H9 (cell line): ENCODE measurements at places on chromosomes 1 and 21.

GRCh38 chr1:15799004-15799867, 8.2 kb downstream of the UQCRHL start:
- peak; percentile 66 for DNase-seq

DNA sequence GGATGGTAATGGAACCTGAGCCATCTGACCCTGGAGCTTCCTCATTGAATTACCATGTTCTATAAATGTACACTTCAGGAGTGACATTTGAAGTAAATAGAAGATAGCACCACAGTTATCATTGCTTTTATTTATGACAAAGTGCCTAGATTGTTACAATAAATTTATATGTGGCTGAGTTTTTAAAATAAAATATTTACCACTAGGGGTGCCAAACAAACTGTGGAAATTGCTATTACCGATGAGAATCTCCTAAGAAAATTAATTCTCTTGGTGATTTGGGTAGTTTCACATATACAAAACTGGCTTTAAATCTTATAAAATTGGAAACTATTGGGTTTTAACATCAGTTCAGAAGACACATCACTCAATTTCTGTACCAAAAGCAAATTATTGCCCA, 1.4 kb upstream of the TNR start:
- no peak for DNase-seq

DNA sequence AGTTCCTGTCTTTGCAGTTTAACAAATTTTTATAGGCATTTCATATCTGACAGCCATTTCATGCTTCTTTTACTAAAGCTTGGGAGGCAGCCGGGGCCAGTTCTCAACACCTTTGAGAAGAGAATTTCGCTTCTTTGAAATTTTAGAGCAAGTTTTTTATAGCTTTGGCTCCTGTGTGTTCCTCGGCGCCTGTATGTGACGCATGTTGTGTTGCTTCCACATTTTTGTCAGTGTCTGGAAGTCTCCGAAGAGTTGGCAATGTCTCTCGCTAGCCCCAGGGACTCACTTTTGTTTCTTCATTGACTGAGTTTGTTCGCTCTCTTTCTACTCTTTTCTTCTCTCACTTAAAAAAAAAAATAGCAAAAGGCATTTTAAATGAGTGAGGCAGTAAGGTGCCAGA, 386.9 kb upstream of the PLXNA2 start:
- no peak for DNase-seq

DNA sequence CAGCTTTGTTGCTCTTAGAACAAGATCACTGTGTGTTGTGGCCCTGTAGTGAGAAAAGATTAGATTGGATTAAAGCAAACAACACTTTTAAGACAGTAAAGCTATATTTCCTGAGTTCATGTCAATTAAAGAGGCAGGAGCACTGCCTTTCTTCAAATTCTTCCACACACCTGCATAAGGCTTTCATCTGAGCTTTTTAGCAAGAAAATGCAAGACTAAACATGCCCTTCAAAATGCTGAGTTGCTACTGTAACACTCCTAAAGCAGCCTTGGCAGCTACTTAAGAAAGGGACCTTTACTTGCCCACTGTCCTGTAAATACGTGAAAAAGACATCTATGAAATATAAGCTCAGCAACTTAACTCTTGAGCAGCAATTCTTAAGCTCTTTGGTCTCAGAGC, 11.8 kb downstream of the DPH5 start:
- DNase-seq: no peak

DNA sequence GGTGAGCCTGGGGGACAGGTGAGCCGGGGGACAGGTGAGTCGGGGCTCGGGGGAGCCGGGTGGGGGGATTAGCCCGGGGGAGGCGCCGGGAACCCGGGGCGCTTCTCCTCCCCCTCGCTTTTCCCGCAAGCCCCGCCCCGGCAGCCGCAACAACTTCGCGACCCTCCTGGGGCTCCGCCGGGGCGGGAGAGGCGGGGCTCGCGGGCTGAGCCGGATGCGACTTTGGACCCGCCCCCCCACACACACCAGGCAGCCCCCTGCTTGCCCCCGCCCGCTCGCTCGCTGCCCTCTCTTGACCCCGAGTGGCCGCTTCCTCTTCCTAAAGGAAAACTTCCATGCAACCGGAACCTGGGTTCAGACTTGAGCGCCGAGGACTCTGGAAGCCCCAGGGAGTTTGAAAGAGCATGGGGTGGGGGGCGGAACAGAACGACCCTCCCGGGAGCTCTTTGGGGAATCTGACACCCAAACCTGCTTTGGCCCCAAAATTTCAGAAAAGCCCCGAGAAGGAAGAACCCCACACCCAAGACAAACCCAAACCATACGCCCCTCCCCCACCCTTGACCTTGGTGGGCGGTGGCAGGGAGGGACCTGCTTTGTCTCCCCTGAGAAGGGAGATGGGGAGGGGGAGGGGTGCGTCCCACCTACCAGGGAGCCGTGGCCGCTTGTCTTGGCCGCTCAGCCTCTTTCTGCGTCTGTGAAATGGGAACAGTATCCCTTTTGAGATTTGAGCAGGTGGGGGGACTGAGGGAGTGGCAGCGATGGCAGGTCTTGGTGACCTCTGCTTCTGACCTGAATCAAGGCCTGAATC, 550 bp downstream of the ARHGEF16 start:
- peak; percentile 85 for DNase-seq

GRCh38 chr1:206004826-206005225, 1.6 kb upstream of the RAB7B start:
- no peak for DNase-seq

- DNase-seq: no peak
These were observed 285.3 kb upstream of the C1orf105 start for GRCh38 chr1:172135076-172135672.

- no peak for DNase-seq
These were observed 868.5 kb downstream of the BRINP3 start for GRCh38 chr1:189609167-189609566.

DNA sequence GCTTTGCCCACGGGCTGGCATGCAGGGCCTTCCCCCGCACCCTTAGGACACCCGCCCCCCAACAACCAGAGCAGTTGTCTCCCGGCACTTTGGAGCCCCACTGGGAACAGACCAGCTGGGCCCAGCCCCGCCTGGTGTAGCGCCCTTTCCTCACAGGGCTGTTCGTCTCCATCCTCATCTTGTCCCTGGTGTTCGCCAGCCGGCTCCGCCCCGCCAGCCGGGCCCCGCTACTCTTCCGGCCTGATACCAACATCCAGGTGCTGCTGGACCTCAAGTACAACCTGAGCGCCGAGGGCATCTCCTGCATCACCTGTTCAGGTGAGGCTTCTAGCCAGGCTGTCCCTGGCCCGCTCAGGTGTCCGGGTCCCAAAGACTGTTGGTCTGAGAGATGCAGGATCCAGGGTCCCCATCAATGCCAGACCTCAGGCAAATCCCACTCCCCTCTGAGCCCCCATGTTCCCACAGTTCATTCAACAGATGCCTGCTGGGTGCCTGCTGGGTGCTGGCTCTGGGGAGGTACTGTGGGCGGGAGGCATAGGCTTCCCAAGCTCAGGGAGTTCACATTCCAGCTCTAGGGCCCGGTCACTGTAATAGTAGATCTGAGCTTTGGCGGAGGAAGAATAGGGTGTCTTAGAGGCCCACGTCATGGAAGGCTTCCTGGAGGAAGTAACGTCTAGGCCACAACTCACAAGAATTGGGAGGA, 41.7 kb downstream of the DISP3 start:
- no peak for DNase-seq

DNA sequence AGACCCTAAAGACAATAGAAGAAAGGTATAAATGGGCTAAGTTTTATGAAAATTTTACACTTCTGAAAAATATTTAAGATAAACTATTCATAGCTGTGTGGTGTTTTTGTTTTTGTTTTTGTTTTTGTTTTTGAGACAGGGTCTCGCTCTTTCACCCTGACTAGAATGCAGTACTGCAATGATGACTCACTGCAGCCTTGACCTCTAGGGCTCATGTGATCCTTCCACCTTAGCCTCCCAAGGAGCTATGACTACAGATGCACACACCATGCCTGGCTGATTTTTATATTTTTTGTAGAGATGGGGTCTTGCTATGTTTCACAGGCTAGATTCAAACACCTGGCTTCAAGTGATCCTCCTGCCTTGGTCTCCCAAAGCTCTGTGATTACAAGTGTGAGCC, 66.6 kb downstream of the PUM1 start:
- no peak for DNase-seq

DNA sequence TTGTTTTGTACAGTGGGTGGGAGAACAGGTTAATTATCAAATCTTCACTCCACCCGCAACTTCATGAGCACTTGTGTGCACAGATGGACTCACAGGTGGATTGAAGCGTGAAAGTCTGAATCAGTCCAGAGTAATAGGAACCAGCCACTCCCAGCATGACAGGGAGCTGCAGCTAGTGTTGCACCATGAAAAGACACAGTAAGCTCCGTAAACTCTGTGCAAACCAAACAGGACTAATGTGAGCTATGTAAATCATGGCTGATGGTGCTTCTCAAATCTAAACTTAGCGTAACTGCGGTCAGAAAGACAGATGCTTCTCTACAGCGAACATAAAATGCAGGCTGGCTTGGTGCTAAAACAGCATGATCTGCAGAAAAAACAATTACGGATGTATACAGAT, 114.4 kb downstream of the CENPF start:
- no peak for DNase-seq

DNA sequence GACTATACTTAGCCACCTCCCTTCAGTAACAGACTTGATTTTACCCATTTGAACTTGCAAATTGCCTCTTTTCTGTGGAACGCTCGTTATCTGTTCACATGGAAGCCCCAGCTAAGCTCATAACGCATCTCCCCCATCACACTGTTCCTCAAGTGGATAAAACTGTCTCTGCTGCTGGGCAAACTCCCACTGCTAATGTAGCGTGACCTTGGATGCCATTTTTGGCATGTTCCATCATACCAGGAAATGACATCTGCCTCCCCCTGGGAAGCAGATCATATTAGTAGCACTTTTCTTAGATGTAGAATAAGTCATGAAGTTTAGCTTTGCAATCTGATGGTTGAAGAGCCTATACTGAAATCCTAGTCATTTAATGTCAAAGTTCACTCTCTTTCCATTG, 528.7 kb upstream of the PLXNA2 start:
- DNase-seq: no peak

DNA sequence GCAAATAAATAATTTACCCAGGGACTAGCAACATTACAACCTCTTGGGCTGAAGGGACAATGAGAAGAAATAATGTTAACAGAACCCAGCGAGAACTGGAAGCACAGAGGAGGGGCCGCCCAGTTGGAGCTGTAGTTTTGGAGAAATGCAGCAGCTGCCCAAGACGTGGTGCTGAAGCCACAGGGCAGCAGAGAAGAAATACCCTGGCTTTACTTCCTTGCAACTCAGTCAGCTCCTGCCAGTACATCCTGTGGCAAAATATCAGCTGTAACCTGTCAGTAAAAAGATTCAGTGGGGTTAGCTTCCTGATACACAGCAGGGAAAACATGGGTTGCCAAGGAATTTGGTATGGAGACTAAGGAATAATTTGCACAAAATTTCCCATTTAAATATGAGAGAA, 283.6 kb upstream of the USP25 start:
- DNase-seq: no peak

DNA sequence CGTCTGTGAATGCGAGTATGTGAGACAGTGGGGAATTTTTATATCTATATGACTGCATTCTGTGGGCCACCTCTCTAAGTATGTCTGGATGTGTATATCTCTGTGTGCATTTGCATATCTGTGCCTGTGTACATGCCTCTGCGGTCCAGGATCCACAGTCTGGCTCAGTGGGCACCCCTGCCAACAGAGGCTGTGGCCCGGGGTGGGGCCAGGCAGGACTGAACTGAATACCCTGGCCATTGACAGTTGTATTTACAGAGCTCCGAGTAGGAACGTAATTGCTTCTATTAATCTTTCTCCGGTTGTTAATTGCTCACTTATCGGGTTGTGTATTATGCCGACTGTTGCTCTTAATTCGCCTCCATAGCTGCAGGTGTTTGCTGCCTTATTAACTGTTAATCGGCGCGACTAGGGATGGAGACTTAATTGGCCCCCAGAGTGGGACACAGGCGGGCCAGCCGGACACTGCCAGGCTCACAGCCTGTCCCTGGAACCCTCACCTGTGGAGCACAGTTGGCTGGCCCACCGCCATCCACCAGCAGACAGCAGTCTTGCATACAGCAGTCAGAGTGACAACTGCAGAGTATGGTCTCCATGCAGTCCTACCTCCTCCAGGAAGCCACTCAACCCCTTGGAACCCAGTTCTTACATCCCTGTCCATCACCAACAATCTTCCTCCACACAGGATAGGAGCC, 22.4 kb upstream of the ADGRB2 start:
- DNase-seq: peak; percentile 21

GRCh38 chr1:246002725-246003441, 504.2 kb downstream of the SMYD3 start:
- DNase-seq: peak; percentile 82

DNA sequence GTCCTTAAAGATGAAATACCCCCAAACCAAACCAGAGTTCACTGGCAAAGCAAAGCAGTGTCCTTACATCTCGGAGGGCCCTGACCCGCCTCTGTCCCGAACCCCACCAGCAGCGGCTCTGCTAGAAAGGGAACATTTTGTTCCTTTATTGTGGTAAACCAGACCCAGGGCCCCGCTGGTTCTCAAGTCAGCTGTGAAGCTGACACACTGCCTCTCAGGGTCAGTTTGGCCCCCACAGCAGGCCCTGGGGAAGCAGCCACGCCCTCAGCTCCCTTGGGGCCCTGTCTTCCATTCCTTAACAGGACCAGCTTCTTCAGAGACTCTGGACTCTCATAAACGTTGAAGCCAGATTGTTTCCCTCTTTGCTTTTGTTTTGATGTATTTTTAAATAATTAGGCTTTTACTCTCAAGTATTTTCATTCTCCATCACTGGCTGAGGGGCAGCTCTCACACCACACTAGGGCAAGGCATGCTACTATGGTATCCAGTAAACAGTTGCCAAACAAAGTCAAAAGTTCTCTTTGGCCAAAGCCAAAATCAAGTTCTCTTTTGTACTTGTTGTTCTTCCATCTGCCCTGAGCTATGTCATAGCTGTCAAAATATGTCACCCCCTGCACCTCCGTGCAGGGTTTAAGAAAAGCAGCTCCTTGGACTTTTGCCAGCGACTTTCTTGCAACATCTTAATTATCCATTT, 61.1 kb upstream of the ANGPTL1 start:
- no peak for DNase-seq

- DNase-seq: no peak
These were observed 6.2 kb upstream of the OSCP1 start for GRCh38 chr1:36456391-36456928.

DNA sequence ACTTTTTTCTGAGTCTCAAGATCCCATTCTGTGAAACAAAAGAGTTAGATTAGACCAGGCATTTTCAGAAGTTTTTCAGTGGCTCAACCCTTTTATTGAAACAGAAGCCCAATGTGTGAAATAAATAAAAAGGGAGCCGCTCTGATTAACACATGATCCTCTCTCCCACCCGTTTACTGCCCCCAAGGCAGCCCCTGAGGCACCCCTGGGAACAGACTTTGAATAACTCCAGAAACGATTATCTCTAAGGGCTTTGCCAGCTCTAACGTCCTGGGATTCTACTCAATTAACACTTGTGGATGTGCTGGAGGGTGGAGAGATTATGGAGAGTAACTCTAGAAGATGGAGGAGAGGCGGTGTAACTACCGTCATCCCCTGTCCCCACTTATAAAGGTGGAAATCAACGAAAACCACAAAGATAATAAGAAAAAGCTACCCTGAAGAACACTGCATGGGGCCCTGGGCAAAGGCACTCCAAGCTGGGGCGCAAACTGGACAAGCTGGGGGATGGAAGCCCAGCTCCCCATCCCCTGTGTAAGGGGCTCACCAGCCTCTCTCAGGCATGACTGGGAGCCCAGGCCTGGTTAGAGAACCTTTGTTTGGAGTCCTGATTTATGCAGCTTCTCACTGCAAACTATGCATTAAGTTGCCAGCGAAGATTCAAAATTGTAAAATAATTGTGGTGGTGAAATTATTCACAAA, 39.0 kb upstream of the GRIK3 start:
- no peak for DNase-seq
